ENCODE measurements at places on chromosomes 2 and 18. TPM values are rescaled to one million over a fixed set of nuclear protein-coding genes. Genes with fewer than 3 reads are reported as not detected.
A peak's percentile ranks its signal among the peaks of the same experiment; 100 is the strongest.

Gene SERPINB2
- 85.1 TPM for total RNA-seq

Gene VWC2L
- total RNA-seq, result not detected

Gene RAD51AP2
- not detected for total RNA-seq

Gene PHOSPHO2
- total RNA-seq, result 12.7 TPM

Gene VSNL1
- not detected for total RNA-seq

Gene C1QL2
- total RNA-seq, result not detected

Gene WNT10A
- 3.4 TPM for total RNA-seq

Gene CREG2
- total RNA-seq, result 1.3 TPM

Gene EFHD1
- total RNA-seq, result 0.47 TPM

DNA sequence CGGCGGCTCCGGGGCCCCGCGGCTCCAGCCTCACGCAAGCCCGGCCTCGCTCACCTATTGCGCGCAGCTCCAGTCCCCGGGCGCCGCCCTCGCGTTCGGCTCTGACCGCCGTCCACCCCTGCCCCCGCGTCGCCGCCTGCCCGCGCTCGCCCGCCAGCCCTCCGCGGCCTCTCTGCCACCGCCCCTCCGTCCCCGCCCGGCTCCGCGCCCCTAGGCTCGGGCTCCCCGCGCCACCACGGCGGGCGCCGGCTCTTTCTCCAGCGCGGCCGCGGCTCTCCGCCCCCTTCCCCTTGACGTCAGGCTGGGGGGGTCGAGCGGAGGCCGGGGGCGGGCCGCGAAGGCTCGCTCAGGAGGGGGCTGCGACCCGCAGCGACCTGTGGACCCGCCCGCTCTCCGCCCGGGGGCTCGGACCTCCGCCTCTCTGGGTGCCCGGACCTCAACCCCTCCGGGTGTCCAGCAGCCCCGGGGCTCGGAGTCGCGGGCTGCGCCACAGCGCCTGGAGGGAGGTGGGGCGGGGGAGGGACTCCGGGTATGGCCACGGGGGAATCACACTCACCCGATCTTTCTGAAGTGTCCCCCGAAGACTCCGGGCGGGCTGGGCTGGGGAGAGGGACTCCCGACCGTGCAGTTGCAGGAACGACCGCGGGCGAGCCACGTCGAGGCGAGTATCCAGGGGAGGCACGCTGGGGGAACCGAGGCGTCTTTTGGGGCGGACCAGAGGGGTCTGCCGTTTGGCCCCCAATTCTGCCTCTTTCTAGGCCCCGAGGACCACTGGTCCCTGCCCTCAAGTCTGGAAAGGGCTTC is at the start of gene SEMA4C:
TSS of gene SEMA4C (minus strand) at position 259 of the 804 bp plus-strand sequence. CDS start 2,194 bp downstream, outside the sequence.
- peak within 1 kb of the TSS; percentile 33 for H3K27ac ChIP-seq
- peak; percentile 58 for DNase-seq
- H3K4me1 ChIP-seq, result no peaks in the 10 kb centered on the region
- no peaks in the 10 kb centered on the region for H3K27me3 ChIP-seq

DNA sequence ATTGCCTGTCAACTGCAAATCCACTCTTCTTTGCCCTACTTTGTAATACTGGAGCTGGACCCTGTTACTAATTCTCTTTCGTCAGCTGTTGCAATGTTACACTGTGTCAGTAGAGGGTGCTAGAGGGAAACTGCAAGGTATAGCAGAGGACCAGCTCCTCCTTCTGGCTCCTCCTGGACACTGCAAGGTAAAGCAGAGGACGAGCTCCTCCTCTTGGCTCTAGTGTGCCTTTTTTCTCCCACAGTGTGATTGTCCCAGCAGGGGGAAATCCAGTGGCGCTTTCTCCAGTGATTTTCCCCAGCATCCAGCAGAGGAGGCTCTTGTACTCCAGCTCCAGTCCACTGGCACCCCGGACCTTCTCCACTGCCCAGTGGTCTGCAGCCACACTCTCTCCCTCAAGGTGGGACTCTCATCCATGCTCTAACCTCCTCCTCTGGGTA is 95.6 kb downstream of the CAPN13 start:
- peak; percentile 90 for DNase-seq
- H3K27ac ChIP-seq, result no peak overlapping the region
- H3K4me1 ChIP-seq, result no peaks in the 10 kb centered on the region
- no peak overlapping the region for H3K4me3 ChIP-seq
- no peaks in the 10 kb centered on the region for H3K27me3 ChIP-seq

DNA sequence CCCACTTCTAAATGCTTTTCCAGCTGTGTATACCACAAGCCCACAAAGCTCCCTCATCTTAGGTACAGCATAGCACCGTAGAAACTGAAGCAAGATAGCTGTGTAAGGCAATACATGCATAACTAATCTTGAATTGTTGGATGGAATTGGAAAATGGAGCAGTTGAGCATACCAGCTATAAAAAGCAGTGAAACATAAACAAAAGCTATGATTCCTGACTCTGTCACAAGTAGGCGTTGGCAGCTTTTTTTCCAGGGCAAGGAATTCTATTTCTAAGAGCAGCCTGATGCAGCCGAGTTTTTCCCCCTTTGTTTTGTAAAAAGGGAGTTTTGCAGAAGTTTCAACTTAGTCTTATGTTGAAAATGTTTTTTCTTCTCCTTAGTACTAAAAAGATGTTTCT is 32.4 kb downstream of the MOGAT1 start:
- H3K36me3 ChIP-seq, result peaks cover 95% of the 10 kb centered on the region
- no peak for DNase-seq
- H3K4me3 ChIP-seq, result no peak overlapping the region
- H3K27me3 ChIP-seq, result no peaks in the 10 kb centered on the region
- no peak overlapping the region for H3K27ac ChIP-seq

DNA sequence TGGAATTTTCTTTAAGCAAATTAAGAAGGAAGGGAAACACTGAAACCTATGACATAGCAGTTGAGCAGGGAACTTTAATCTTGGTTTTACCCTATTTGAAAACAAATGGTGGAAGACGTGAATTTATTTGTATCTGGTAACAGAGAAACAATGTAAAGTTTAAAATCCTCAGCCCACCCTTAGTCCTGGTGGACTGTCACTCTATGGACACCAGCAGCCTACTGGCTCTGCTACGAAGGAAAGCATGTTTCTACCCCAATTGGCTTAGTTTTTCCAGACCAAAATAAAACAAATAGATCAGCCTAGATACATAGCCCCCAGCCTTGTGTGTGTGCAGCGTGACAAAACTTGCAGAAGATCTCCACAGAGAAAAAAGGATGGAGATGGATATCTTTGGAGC is 7.4 kb downstream of the ZEB2 start:
- no peak for DNase-seq
- H3K4me1 ChIP-seq, result no peaks in the 10 kb centered on the region
- H3K36me3 ChIP-seq, result peaks cover 6% of the 10 kb centered on the region
- no peak overlapping the region for H3K27ac ChIP-seq

- no peak overlapping the region for H3K4me3 ChIP-seq
- no peaks in the 10 kb centered on the region for H3K4me1 ChIP-seq
- H3K36me3 ChIP-seq, result peaks cover 5% of the 10 kb centered on the region
- DNase-seq, result no peak
- peak overlapping the region; percentile 41 for H3K27ac ChIP-seq
Measured at GRCh38 chr2:25295621-25296020, 46.1 kb downstream of the DNMT3A start.

- H3K27me3 ChIP-seq, result peaks cover 44% of the 10 kb centered on the region
- no peaks in the 10 kb centered on the region for H3K4me1 ChIP-seq
- no peak overlapping the region for H3K4me3 ChIP-seq
- H3K36me3 ChIP-seq, result no peaks in the 10 kb centered on the region
Measured at GRCh38 chr2:128801576-128801975, 482.9 kb upstream of the HS6ST1 start.

GRCh38 chr2:208142240-208142924 is 3.6 kb downstream of the CRYGB start:
- peaks cover 22% of the 10 kb centered on the region for H3K4me1 ChIP-seq
- no peaks in the 10 kb centered on the region for H3K27me3 ChIP-seq
- no peak for DNase-seq
- no peak overlapping the region for H3K4me3 ChIP-seq

GRCh38 chr2:38146275-38146906 is 70.4 kb upstream of the CYP1B1 start:
- peaks cover 13% of the 10 kb centered on the region for H3K36me3 ChIP-seq
- peak overlapping the region; percentile 19 for H3K4me3 ChIP-seq
- DNase-seq, result peak; percentile 49
- H3K4me1 ChIP-seq, result peaks cover 27% of the 10 kb centered on the region
- H3K27ac ChIP-seq, result peak overlapping the region; percentile 80
- H3K27me3 ChIP-seq, result no peaks in the 10 kb centered on the region

DNA sequence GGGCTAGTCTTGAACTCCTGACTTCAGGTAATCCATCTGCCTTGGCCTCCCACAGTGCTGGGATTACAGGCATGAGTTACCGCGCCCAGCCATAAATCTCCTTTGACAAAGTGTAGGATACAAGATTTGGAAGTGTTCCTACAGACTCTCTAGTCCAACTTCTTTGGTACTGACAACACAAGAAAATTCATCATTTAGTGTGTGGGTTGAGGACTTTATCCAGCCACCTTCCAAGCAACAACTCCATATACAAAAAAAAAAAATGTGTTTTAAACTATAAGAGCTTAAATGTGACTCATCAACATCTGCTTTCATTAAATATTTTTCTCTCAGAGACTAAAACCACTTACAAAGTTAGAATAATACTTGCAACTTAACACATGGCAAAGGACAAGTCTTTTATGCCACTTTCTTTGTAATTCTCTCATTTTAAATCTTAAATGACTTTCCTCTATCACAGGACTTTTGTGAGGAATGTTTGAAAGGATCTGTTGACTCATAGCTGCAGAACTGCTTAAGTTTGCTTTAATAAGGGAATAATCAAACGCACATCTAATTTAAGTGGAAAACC is 46.2 kb upstream of the ITGAV start:
- no peak for DNase-seq
- H3K4me3 ChIP-seq, result peak overlapping the region; percentile 31
- peaks cover 23% of the 10 kb centered on the region for H3K4me1 ChIP-seq
- H3K27me3 ChIP-seq, result no peaks in the 10 kb centered on the region

Measured in Calu3 (cell line).